COLO829 (cell line): ENCODE measurements at places on chromosomes 5 and 9.
A peak's percentile ranks its signal among the peaks of the same experiment; 100 is the strongest.

DNA sequence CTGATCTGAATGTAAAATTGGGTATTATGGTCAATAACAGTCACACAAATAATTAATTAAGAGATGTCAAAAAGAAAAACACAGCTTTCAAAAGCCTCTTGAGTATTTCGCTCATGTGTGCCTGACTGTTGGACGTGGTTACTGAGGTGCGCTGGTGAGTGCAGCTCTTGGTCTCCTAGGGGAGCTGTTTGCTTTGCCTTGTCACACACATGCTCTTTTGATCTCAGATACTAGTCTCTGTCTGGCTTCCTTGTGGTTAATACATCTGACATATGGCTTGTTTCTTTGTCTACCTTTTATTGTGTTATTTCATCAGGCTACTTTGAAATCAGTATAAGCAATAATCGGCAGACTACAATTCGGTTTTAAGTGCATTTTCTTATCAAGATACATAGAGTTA, 51.5 kb downstream of the PCSK1 start:
- DNase-seq = no peak

GRCh38 chr5:41093803-41094202, 22.7 kb upstream of the MROH2B start:
- DNase-seq = no peak

DNA sequence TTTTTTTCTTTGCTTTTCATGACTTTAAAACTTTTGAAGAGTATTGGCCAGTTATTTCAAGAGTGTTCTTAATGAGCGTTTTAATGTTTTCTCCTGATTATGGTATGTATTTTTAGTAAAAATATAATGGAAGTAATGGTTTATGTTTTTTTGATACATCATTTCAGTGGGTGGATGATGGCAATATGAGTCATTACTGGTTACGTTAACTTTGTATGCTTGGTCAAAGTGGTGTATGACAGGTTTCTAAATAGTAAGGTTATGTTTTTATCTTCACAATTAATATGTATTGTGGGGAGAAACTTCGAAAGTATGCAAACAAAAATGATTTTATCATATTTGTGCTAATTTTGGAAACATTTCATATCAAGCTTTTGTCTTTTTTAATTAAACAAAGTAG, 176.7 kb upstream of the PRDM9 start:
- no peak for DNase-seq

DNA sequence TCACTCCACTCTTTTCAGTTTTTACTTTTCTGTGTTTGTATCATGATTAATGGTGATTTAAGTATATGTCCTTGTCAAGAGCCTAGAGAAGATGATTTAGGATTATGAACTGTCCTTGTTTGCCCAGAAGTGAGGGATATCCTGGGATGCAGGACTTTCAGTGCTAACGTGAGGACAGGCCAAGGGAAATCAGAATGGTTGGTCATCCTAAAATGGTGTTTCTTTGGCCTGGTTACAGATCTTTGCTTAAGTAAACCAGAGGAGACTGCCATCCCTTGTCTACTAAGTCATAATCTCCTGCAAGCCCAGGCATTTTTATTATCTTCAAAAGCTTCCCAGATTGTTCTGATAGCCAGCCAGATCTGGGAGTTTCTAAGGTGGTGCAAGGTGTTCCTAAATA, 22.3 kb upstream of the DPYSL3 start:
- DNase-seq = no peak

DNA sequence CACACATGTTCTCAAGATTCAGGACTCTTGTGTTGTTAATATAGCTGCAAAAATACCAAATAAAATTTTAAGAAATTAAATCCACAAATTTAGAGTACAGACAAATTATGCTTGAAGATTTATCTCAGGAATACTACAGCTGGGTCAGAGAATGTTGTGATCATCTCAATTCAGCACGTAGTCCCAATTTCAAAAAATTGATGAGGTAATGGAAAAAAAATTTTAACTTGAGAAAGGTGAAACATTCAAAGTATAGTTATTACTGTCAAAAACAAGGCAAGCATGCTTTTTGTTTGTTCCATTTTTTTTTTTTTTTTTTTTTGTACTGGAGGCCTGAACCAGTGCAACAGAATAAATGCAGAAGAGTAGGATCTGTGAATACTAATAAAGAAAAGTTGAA, 29.4 kb downstream of the ICE1 start:
- DNase-seq = no peak

DNA sequence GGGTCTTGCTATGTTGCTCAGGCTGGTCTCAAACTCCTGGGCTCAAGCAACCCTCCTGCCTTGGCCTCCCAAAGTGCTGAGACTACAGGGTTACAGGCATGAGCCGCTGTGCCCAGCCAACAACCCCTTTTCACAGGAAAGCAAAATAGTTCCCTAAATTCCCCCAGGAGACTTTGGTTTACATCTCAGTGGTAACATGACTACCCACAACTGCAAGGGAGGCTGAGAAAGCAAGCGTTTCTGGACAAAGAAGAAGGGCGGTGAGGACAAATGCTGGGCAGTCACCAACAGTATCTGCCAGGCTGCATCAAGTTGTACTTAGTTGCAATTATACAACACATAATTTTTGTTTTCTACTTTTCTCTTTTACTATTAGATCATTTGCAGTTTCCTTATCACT, 7.4 kb upstream of the ADGRD2 start:
- DNase-seq = no peak

GRCh38 chr5:45799388-45799787, 103.2 kb upstream of the HCN1 start:
- no peak for DNase-seq

DNA sequence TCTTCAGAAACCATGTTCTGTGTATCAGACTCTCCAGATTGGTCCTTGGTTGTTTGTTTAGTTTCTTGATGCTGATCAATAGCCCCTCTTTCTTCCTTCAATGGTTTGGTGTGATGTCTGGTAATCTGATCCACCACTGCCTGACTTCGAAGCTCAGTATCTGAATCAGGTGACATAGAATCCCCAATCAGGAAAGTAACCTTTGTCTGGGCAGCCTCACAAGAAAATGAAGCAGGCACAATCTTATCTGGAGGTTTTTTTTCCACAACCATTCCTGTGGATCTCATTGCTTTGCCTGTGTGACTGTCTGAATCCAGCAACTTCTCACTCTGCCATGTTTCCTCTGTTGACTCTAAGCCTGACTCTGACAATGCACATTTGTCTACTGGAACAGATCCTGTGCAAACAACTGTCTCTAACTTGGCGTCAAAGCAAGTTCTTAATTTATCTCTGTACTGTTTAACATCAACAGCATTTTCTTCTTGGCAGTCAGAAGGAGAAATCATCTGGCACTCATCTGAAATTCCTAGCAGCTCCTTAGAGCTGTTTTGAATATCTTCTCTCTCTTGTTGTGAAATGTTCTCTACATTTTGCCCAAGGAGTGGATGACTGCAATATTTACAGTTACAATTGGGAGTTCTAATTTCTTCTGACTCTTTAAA, 37.1 kb upstream of the RAPGEF6 start:
- peak; percentile 4 for DNase-seq

DNA sequence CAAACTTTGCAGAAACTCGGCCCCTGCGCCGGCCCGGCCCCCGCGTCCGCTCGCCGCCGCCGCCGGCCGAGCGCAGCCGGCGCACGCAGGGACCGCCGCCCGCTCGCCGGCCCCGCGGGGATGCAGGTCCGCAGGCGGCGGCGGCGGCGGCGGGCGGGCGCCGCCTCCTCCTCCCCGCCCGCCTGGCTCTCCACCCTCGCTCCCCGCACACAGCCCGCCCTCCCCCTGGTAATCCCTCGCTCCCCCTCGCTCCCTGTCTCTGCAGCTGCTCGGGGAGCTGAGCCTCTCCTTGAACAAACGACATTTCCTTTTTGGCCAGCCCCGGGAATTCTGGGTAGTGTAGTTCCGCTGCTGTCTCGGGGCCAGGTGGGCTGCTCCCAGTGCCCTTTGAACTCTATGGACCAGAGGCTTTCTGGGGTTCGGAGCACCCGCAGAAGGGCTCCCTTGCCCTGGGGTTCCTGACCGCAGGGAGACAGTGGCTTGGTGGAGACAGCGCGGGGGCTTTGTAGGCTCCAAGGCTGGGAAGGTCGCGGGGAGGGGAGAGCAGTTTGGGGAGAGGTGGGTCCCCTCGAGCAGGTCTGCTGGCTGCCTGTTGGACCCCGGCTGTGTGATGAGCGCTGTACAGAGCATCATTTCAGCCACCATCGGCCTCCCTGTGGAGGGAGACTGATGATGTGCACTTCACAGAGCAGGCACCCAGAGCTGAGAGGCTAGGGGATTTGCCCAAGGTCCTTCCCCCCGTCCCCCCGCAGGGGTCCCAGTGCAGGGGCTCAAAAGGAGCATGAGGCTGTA, 1.8 kb upstream of the FAM78A start:
- peak; percentile 85 for DNase-seq

- DNase-seq = no peak
These were observed 107.6 kb upstream of the KIF2A start for GRCh38 chr5:62198421-62198820.

DNA sequence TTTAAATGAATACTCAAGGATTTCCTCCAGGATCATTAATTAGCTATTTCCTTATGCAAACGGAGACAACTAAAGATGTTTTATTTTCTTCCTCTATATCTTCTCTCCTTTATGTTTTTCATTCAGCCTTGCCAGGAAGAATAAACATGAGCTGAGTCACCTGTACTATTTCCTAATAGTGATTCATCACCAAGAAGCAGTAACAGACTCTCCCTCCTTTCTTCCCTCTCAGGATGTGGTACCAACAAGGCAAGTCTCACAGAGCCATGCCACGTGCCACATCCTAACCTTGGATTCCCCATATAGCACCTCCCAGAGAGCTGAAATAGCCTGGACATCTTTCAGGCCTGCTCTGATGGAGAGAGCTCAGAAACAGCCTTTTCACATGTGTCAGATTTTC, 758.6 kb upstream of the DMAC1 start:
- DNase-seq = no peak

- no peak for DNase-seq
These were observed 104.7 kb upstream of the GPR151 start for GRCh38 chr5:146620669-146621051.

DNA sequence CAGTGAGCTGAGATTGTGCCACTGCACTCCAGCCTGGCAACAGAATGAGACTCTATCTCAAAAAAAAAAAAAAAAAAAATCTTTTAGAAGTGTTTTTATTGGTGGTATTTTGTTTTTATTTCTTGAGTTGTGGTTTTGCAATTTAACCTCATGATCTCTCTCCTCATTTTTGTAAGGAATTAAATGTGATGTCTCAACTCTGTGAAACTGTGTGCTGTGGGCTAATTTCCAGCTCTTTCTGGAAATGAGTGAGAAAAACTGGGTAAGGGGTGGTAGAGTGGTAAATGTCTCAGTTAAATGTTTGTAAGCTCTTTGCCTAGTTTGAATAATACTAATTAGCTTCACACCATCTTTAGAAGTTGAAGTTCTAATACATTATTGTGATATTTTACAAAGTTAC, 29.0 kb downstream of the ACO1 start:
- DNase-seq = no peak

GRCh38 chr5:2894316-2894715, 142.8 kb upstream of the IRX2 start:
- DNase-seq = no peak

DNA sequence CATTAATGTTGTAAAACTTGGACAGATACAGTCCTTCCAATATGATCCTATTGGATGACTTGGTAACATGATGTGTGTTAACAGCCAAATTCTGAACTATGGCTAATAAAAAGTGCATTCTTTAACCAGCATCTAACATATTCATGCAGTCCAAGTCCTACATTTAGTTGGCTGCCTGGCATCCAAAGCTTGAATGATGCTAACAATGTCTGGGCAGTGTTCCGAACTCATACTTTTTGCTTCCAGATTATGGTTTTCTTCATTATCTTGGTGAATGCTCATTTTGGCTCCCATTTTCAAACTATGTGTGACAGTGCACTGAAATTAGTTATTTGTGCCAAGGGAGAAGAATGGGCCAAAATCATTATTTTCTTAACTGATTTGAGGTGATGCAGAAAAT, 2.8 kb downstream of the FAM174A start:
- no peak for DNase-seq

DNA sequence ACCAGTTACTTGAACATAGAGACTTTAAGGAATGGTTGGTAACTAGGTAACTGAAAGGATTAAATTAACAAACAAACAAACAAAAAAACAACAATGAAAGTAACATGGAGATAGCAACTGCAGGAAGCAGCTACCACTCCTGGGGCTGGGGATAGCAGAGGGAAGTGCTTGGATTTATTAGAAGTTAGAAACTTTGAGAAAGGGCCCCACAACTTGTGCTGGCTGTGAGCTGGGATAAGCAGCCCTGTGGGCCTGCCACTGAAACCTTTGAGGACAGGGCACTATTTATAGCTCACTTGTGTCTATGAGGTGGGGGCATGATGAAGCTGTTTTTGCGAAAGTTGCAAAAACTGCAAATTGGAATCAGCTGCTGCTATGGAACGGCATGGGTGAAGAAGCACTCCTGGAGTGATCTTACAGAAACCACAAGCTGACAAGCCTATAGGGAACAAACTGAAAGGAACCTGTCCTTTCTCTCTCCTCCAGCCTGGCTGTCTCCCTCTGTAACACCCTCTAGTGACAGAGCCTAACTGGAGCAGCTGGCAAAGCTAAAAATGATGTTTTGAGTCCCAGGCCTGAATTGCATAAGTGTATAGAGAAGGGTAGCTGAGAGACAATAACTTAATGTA, 91.4 kb upstream of the RANBP6 start:
- DNase-seq = peak; percentile 34

DNA sequence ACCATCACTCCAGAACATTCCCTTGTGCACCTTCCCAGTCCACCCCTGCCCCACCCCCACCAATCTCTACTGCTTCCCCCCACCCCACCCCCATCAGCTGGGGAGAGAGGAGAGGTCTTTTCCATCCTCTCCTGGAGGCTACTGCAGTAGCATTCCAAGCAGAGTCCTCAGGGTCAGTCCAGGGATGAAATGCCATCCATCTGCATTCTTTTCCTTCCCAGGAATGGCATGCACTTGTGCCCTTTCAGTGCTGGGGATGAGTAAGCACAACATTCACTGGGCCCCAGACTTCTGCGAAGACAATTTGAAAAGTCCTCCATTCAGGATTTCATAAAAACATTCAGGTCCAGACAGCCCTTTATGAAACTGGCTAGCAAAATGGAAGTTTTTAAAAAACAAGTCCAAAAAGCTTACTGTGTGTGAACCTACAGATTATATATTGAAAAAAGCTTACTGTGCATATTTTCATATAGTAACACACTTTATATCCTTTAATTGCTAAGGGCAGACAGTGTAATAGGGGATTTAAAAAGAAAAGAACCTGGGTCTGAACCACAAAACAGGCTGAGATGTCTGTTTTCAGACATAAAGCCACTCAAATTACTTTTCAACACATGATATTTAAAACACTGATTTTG, 50.0 kb upstream of the GOLPH3 start:
- DNase-seq = peak; percentile 44

DNA sequence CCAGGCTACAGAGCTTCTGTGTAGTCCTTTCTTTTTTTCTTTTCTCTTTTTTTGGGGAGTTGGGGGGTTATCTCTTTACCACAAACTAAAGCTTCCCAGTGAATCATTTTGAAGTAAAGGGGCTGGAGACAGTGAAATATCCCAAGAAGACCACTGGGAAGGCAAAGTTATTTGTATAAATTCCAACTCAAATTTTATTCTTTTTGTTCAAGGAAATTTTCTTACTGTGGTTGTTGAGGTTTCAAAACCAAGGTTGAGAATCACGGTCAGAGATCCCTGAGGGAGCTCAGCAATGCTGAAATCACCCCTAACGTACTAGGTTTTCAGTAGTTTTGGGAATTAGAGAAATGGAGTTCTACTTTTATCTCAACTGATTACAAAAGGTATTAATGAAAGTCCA, 175.7 kb downstream of the ARHGEF28 start:
- no peak for DNase-seq

- DNase-seq = no peak
These were observed 4.4 kb upstream of the SLC4A9 start for GRCh38 chr5:140355546-140355945.

GRCh38 chr9:135610290-135611141, 28.8 kb downstream of the GLT6D1 start:
- no peak for DNase-seq
